ENCODE measurements at places on chromosomes 12 and 14.

DNA sequence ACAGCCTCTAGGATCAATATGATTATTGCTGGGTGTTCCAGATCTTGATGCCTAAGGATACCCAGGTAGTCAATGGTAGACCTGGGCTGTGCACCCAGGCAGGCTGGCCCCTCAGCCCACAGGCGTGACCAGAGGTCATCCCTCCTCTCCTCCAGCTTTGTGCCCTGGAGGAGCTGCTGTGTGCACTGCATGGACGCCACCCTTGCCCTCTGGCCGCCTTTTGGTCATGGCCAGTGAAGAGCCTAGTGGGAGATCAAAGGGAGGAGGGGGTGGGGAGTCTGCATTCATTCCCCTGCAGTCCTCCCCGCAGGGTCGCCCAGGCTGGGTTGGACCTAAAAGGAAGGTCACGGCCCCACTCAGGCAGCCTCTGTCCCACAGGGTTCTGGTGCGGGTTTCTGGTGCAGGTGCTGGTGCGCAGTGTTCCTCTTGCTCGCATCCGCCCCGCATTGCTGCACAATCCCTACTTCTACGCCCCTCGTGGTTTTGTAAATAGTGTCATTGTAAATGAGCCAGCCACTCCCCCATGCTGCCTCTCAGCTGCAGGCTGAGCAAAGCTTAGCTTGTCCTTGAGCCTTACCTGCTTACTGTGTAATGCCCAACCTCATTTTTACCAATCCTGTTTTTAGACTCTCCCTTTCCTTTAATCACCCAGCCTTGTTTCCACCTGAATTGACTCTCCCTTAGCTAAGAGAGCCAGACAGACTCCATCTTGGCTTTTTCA is 55.3 kb downstream of the PSMA6 start:
- DNase-seq, result no peak

DNA sequence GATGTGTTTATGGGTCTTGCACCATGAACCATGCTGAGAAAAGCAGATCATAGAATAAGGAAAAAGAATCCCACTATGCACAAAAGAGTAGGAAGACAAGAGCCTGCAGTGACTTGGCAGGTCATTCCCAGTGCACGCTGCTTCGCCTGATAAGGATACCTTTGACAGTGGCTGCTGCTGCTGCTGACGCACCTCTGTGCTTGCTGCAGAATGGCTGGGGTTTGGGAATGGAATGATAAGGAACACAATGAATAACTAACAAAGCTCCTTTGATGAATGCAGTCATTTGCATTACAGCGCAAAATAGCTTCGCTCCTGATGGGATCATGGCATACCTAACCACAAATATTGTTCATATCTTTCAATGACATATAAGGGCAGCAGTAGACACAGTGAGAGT is 278.7 kb downstream of the PDZRN4 start:
- DNase-seq, result no peak

GRCh38 chr12:24705741-24706358 is 243.1 kb downstream of the BCAT1 start:
- DNase-seq, result no peak

DNA sequence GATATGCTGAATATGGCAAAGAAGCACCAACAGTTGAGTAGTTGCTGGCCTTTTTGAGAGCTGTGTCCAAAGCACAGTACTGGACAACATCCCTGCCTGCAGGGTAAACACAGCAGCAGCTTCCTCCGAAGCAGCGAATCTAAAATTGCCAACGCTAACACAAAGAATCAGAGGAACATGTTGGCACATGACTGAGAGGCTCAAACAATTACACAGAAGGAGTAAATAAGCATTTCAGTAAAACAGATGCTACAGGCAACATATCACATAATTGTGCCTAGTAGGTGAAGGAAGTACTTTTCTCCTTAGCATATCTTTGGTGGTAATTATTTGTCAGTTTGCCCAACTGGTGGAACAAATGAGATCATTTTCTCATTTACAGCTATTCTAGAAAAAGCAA is 52.1 kb downstream of the KICS2 start:
- no peak for DNase-seq

DNA sequence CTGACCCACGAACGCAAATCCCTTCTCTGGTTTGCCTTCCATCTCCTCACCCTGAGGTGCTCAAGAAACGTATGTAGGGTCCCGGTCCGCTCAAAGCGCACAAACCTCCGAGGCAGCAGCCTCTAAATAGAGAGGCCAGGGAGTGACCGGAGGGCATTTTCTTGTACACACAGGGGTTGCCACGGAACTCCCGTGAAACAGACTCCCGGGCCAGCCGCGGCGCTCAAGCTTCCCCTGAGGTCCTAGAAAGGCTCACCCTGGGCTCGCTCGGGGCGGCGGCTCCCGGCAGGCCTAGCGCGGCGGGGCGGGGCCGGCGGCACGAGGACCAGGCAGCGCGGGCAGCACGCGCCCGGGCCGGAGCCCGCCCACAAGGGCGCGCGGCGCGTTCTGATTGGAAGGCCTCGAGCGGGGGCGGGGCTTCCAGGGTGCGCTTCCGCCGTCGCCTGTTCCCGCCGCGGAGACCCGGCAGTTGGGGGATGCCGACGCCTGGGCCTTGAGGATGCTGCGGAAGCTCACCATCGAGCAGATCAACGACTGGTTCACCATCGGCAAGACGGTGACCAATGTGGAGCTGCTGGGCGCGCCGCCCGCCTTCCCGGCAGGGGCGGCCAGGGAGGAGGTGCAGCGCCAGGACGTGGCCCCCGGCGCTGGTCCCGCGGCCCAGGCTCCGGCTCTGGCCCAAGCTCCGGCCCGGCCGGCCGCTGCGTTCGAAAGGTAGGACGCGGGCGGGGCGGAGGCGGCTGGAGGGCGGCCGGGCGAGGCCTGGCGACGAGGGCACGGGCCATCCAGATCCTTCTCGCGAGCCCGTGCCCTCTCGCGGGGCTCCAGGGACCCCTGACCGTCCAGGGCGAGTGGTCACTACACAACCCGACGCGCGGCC is at the start of gene TDRD9:
TSS of gene TDRD9 (plus strand) at position 446 of the 880 bp plus-strand sequence. CDS start at position 500, 54 bp downstream.
- no peak for DNase-seq

- peak; percentile 25 for DNase-seq
These were observed 146.4 kb upstream of the PRICKLE1 start for GRCh38 chr12:42735861-42736361.

GRCh38 chr14:45587142-45587541 is 334.1 kb upstream of the MIS18BP1 start:
- DNase-seq, result no peak

- no peak for DNase-seq
These were observed 165.8 kb downstream of the CALM1 start for GRCh38 chr14:90562652-90563051.

GRCh38 chr12:22477166-22477893 is 67.0 kb downstream of the C2CD5 start:
- DNase-seq, result no peak
